ENCODE measurements at places on chromosomes 1 and 21.

DNA sequence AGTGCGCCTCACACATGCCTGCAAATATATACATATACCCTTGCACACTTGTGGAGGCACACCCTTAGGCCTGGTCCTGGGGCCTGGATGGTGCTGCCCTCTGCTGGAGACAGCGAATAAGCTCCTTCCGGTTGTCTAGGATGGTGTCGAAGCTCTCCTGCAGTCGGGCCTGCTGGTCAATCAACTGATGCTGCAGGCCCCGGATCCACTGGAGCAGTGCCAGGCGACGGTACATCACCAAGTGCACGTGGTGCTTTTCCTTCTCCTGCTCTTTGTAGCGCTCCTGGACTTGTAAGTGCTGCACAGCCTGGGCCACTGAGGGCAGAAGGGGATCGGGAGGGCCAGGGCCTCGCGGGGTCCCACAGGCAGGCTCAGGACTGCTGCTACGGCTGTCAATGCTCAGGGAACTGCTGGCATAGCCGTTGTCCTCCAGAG is 3.1 kb downstream of the C1orf216 start:
- DNase-seq = peak; percentile 70

DNA sequence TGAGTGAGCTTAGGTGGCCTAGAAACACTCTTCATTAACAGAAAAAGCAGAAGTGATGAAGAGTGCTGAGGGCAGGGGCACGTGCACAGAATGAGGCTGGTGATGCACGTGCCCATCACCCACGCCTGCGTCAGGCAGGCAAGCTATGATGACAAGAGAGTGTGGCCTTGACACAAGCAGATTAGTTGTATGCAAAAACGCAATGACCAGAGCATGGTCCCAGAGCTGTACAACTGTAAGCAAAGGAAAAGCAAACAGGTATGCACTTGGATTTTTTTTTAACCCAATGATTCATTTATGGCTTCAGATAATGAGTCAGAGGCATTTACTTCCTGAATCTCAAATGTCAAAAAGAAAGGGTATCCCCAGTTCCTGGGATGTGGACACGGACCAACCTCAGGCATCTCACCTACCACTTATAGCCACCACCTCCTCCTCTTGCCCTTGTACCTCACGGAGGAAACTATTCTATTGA is 9.1 kb upstream of the TMEM61 start:
- DNase-seq = no peak

DNA sequence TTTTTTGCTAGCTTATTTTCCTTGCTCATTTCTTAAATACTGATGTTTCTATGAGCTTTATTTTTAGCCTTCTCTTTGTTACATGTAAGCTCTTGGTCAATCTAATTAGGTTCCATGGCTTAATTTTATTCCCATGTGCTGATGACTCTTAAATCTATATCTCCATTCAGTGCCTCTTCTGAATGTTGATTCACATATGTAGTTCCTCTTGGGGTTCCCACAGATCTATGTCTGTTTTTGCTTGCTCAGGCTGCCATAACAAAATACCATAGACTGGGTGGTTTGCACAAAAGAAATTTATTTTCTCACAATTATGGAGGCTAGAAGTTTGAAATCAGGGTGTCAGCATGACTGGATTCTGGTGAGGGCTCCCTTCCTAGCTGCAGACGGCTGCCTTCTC is 58.3 kb upstream of the PLA2G4A start:
- DNase-seq = no peak

DNA sequence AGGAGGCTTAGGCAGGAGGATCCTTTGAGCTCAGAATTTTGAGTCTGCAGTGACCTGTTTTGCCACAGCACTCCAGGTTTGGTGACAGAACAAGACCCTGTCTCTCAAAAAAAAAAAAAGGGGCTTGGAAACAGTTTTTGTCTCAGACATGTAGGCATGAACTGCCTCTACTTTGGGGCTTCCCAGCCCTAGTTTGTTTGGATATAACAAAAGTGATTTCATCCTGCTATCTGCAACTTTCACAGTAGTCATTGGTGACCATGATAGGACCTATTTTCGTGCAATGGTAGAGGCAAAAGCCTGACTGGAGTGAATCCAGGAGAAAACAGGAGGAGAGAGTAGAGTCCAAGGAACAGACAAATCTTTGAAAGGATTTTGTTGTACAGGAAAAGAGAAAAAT is 20.3 kb upstream of the EVI5 start:
- no peak for DNase-seq

DNA sequence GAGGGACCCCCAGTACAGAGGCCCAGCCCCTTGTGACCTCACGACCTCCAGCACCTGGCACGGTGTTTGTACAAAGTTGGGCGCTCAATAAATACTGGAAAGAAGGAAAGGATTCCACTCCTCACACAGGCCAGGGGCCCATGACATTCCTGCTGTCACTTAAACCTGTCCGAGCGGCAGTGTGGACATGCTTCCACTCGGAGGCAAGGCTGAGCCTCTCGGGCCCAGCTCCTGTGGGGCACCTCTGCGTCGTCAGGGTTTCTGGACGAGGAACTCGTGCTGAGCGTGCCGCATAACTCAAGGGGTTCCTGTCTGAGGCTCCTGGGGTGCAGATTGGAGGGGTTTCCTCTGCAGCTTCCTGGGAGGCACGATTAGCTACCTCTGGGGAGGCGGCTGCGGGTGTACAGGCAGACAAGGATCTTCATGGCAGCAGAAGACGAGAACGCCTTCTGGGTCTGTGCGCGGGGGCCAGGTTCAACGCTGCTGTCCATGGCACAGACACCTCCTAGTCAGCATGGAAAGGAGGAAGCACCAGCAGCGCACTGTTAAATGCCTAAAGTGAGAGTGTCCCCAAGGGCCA is 3.6 kb upstream of the SMIM1 start:
- no peak for DNase-seq

- peak; percentile 45 for DNase-seq
Observed at GRCh38 chr1:68495968-68496679, 758 bp downstream of the DEPDC1 start.

- peak; percentile 24 for DNase-seq
Observed at GRCh38 chr1:51990478-51990965, at the start of gene RAB3B. RAB3B (minus strand) TSS chr1:51990700; CDS start chr1:51977117, 13,583 bp downstream.

DNA sequence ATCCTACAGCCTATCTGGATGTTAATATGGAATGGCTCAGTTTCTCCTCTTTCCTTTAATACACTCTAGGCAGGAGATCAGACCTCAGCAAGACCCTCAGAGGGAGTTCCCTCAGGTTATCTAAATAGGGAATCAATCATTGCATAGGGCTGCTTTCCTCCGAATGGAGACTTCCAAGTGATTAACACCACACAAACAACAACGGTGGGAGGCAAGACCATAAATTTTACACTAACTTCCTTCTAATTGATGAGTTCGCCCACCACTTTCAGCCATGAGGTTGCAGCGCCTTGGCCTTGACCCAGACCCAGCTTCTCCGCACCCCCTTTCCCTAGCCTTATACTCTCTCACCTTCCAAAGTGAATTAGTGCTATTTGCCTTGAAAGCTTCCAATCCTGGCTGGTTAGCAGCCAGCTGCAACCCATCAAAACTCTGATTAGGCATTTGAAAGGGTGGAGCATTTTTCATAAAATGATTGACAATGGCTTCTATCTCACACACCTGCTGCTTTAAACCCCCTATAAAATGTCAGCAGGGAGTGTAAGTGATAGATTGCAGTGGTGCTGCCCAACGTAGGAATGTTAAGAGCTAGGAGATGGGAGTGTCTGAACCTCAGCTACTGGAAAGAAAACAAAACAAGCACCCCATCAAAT is 534.9 kb upstream of the USP24 start:
- no peak for DNase-seq

DNA sequence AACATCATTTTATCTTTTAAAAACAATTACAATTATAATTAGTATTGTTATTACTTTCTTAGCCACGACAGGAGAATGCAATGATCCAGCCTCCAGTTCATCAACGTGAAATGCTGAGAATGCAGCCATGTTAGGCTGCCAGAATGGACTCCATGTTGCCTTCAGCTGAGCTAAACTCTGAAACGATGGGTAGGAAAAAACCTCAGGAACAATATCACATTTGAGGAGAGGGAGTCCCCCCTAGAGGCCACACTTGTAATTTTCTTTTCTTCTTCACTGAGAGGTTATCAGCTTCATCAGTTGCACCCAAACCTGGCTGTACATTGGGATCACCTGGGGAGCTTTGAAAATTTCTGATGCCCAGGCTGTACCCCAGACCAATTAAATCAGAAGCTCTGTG is 34.6 kb upstream of the DNAH14 start:
- peak; percentile 1 for DNase-seq

- no peak for DNase-seq
Observed at GRCh38 chr1:193538680-193539079, 352.3 kb upstream of the B3GALT2 start.

- no peak for DNase-seq
Observed at GRCh38 chr1:160296036-160296435, 11.1 kb upstream of the PEX19 start.

- DNase-seq = no peak
Observed at GRCh38 chr1:115426956-115427355, 88.9 kb upstream of the NGF start.

GRCh38 chr1:186611156-186611555 is 69.1 kb downstream of the PTGS2 start:
- DNase-seq = no peak

- DNase-seq = no peak
Observed at GRCh38 chr21:43194303-43195120, 25.7 kb downstream of the CRYAA start.

GRCh38 chr1:201773764-201774163 is 55.2 kb upstream of the IPO9 start:
- no peak for DNase-seq

DNA sequence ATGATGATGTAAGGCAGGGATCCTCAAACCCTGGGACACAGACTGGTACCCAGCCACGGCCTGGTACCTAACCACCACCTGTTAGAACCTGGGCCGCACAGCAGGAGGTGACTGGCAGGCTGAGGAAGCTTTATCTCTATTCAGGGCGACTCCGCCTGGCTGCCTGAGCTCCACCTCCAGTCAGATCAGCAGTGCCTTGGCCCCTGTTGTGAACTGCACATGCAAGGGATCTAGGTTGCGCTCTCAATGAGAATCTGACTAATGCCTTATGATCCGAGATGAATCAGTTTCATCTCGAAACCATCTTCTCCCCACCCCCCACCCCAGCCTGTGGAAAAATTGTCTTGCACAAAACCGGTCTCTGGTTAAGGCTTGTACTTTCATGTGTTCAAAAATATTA is 4.2 kb downstream of the RNPC3 start:
- no peak for DNase-seq

- DNase-seq = no peak
Observed at GRCh38 chr1:239197871-239198270, 188.5 kb upstream of the CHRM3 start.

DNA sequence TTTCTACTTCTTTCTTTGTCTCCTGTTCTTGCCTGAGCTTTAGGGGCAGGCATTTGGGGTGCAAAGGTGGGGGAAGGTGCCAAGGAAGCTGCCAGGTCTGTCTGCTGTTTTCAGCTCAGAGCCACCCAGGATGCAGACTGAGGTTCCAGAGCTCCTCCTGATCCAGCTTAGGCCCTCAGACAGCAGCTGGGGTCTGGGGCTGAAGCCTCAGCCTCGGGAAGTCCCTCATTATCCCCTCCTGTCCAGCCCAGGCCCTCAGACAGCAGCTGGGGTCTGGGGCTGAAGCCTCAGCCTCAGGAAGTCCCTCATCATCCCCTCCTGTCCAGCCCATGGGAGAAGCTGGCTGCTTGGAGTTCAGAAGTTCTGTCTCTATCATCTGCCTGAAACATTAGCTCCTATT is 257.7 kb upstream of the CSF3R start:
- DNase-seq = no peak

All from NCI-H524 (cell line).